Glomerular endothelial cell (primary cell): ENCODE measurements at places on chromosomes 1 and 21. TPM values are rescaled to one million over a fixed set of nuclear protein-coding genes. Genes with fewer than 3 reads are reported as not detected.

Gene C1orf94
- not detected in 2 replicates for total RNA-seq

- DNase-seq = no peak
Observed at GRCh38 chr1:229786974-229787610, 161.0 kb downstream of the URB2 start.

DNA sequence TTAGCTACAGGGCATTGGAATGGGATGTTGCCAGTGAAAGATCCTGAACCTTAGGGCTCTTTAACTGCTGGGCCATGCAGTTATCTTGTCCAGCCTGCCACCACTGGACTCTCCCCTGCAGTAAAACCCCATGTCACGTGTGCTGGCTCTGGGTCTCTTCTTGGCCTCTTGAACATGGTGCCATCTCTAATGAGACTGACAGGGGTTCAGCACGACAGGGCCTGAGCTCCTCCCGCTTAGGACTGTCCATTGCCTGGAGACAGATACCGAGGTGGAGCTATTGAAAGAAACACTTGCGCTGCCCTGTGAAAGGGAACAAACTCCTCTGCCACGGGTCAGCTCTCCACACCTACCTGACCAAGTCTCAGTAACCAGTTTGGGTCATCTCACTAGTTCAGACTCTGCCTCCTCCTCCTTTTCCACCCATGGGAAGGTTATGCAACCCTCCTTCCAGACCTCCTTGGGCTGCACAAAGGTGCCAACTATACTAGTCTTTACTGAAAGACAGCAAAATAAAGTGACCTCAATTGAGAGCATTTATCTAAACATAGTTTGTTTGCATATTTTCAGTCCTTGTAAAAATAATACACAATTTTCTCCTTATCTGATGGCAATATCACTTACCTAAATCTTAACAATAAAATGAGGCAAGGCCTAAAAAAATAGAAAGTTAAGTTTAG is 66.0 kb downstream of the GNG12 start:
- DNase-seq = no peak

GRCh38 chr1:160105155-160105554 is 6.7 kb upstream of the IGSF8 start:
- DNase-seq = no peak
